T-helper 2 cell treated with Interferon-gamma antibody and Interleukin-4, amounts not matched to agents 5 μg/mL and 100 μg/mL, for 36 hours (primary cell): ENCODE measurements at places on chromosomes 5 and 9.

DNA sequence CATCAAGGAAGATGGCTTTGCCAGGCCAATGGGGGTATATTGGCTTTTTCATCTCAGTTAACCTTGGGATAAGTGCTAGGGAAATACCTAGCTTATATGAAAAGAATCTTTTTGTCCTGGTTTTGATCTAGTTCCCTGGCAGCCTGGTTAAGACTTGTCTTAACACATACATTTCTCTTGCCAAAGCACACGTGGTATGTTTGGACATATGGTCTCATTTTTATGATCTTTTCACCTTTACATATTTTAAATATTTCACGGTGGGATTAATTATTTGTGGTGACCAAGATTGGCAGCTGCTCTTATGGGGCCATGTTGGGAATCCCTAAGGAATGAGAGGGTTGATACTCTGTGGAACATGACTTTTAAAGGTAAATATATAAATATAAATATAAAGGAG is 312.5 kb downstream of the NPR3 start:
- DNase-seq = no peak

DNA sequence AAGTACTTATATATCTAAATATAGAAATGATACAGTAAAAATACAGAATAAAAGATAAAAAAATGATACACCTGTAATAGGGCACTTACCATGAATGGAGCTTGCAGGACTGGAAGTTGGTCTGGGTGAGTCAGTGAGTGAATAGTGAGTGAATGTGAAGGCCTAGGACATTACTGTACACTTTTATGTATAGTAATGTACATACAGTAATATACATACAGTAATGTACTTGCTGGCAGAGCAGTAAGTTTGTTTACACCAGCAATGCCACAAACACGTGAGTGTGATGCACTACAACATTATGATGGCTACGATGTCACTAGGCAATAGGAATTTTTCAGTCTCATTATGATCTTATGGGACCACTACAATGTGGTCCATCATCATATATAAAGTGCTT is 34.2 kb downstream of the SUSD1 start:
- no peak for DNase-seq

GRCh38 chr9:15837079-15837679 is 284.3 kb downstream of the CCDC171 start:
- DNase-seq = no peak

GRCh38 chr5:138705007-138705406 is 48.2 kb upstream of the CTNNA1 start:
- no peak for DNase-seq

- DNase-seq = no peak
Measured at GRCh38 chr5:170110403-170111087, 4.8 kb downstream of the FOXI1 start.

DNA sequence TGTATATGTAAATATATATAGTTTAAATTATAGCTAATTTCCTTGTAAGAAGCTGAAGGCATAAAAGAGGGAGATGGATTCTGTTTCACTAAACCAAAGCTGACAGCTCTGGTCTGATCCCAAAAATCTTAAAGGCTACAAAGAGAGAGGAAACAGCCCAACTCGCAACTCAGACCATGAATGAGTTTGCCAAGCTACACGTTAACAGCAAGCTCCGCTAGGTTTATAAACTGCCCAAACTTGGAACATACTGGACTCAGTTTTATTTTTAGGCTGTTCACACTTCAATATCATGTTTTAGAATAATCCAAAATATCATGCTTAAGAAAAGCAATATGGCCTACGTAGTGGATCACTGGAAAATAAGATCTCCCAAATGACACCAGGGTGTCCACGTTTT is 318.3 kb upstream of the RPS23 start:
- no peak for DNase-seq

- no peak for DNase-seq
Measured at GRCh38 chr5:133661389-133661788, 49.0 kb upstream of the FSTL4 start.
